Stimulated activated CD8-positive, alpha-beta memory T cell treated with anti-CD3 and anti-CD28 coated beads, Interleukin-15, amount 100 ng/mL, for 1 hour (primary cell): ENCODE measurements at places on chromosomes 7 and 10.

- DNase-seq: no peak
Measured at GRCh38 chr7:39574673-39575349, 8.6 kb downstream of the YAE1 start.

DNA sequence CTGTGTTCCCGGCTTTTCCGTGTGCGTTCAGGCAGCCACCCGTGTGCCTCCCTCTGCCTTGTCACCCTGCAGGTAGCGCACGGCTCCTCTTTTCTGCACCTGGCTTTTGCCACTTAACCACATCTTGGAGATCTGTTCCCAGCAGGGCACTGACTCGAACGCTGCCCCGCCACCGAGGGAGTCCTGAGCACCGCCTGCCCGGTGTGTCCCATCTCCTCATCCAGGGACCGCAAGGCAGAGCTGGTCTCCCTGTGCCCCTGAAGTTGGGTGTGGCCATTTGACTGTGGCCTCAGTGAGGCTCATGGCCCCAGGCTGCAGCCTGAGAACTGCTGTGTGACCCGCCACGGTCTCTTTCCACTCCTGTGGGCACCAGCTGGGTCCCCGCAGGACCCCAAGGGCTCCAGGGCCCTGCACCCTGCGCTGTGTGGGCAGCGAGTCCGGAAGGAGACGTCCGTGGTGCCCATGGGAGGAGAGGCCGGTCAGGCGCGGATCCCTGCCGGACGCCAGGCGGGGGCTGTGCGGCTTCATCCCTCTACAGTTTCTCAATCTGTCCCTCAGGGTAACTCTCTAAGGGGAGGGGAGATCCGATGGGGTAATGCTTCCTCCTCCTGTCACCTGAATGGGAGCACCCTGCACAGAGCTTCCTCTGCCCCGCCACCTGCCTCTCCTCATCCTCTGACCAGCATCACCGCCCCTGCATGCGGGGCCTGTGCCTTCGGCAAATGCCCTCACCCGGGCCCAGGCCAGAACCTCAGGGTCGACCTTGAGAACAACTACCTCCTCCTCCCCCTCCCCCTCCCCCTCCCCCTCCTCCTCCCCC, 1.8 kb upstream of the INTS1 start:
- DNase-seq: no peak

DNA sequence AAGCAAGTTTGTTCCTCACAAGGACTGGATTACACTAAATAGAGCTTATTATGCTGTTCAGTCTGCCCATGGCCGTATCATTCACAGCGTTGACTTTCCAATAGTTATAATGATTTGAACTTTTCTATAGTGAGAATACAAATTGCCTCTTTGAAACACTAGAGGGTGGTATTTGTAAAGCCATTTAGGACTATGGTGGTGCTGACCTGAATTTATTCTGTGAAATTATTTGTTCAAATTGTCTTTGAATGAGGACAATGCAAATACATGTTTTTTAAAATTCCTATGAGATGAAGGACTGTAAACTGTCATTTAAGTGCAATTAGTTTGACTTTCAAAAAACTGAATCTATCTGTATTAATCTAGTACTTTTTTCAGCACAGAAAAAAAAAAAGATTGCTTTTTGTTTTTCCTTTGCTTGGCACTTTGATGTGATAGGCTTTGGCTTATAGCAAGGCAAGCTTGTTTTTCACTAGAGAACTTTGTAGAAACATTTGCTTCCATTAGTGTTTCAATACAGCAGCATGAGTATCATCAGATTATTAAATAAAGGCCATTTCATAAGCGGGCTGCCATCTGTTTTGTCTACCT, 122.7 kb upstream of the TMEM229A start:
- no peak for DNase-seq

DNA sequence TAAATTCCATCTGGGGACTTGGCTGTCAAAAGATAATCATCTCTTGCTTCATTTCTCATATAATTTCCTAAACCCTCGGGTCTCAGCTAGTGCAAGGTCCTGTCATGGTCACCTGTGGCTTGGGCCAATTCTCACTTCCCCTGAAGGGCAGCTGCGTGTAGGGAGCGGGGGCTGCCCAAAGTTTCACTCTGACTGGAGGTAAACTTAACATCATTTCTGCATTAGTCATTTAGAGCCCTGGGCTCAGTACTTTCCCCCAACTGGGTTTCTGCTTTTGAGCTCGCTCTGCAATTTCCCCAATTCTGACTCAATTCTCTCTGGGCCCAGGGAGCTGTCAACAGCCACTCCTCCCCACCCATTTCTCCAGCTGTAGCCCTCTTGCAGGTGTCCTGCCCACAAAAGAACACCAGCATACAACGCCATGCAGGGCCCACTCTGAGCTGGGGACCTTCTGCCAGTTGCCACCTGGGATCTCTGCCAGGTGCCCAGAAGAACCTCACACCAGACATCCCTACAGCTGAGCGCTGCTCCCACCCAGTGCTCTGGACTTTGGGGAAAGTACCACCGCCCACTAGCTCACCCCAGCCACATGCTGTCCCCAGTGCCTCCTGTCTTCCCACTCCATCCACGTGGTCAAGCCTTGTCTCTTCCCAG, 37.9 kb downstream of the VOPP1 start:
- no peak for DNase-seq

GRCh38 chr10:103968441-103969391, 1.8 kb downstream of the SLK start:
- DNase-seq: no peak

- DNase-seq: no peak
Measured at GRCh38 chr10:60496181-60496580, 106.5 kb upstream of the ANK3 start.

DNA sequence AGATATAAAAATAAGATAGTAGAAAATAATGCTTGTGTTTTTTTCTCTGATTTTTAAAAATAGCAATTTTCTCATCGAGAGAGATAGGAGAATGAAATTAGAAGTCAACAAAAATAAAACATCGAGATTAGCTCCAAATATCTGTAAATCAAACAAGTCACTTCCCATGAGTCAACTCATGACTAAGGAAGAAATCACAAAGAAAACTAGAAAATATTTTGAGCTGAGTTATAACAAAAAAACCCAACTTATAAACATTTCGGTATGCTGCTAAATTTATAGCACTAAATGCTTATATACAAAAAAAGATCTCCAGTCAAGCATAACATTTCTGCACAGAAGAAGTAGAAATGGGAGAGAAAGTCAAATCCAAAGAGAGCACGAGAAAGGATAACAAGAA, 140.1 kb downstream of the ITGA8 start:
- DNase-seq: no peak

- no peak for DNase-seq
Measured at GRCh38 chr10:21020545-21020944, 123.4 kb upstream of the NEBL start.

DNA sequence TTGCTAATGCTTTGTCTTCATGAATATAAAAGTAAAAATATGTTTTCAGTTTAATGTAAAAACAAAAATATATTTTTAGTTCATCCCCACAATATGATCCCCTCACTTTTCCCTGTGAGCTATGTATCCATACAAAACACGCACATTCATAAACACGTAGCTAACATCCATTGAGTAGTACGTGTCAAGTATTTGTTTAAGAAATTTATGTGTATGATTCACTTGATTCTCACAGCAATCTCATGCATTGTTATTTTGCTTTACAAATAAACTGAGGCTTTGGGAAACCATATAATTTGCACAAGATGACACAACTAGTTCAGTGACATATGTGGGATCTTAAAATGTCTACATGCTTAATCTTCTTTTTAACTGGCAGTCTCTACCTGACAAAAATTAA, 329.6 kb upstream of the SEMA3C start:
- DNase-seq: no peak

DNA sequence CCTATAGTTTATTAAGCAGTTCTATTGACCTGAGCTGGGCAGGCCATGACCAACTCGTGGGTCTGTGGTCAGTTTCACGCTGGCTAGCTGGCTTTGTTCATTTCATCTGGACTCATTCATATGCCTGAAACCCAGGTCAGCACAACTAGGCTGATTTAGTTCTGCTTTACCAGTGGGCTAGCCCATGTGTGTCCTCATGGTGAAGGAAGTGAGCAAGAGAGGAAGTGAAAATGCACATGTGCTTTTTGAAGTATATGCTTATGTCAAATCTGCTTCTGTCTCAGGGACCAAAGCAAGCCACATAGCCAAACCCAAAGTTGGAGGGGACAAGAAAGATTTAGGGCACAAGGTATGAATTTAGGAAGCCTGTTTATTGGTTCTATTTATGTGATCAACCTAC, 154.5 kb downstream of the RNF133 start:
- DNase-seq: no peak

DNA sequence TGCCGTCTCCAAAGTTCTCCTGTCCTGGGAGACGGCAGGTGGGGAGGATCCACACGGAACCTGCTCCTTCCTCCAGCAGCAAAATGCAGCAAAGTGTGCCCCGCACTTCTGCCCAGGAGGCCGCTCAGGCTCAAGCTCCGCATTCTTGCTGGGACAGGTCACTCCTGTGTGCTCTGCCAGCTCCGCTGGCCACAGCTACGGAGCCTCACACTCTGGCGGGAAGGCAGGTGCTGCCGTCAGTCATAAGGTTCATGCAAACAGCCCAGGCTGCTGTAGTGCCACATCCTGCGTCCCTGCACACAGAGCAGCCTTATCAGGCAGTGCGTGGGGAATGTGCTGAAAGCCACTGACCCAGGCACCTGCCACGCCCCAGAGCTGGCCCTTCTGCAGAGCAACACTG, 22.4 kb downstream of the ADGRA1 start:
- no peak for DNase-seq

DNA sequence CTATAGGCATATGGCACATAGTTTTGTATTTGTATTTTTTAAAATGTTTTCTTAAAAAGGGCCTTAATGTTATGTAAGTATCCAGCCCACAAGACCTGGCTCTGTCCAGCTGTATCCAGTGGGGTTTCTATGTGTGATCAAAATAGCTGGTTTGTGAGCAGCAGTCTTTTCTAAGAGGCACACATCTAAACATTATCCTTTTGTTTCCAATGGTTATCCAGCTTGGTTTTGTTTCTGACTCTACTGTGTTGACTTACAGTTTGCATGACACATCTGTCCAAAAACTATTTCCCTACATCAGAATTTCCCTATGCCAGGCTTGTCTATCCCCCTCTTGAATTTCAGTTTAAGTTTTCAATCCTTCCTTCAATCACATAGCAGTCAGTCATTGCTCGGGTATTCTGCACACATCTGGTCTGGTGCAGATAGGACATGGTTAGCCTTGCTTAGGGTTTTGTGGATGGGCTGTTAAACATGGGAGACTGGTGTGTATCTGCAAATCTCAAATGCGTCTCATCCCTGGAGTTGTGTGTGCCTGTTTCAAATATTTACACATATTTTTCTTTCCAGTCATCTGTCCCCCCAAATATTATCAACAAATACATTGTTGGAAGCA, 104.2 kb downstream of the SAMD9 start:
- DNase-seq: no peak

GRCh38 chr10:86403183-86403797, 36.7 kb upstream of the GRID1 start:
- DNase-seq: no peak

DNA sequence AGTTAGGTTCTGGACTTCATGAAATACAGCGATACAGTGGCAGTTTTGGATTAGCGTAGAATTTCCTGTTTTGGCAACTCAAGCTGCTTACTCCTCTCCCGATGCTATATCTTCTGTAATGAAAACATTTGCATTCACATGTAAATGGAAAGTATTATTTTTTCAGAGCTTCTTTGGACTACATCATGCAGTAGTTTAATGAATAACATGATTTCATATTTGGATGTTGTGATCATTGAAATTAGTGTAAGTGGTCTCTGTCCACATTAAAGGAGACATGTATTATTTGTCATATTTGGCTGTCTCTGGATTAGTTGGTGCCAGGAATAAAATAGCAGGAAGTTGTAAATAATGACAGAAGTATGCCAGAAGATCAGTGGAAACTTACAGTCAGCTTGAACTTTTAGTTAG, 331.6 kb downstream of the GFRA1 start:
- no peak for DNase-seq

GRCh38 chr10:69600761-69601330, 27.6 kb upstream of the NEUROG3 start:
- no peak for DNase-seq

- no peak for DNase-seq
Measured at GRCh38 chr7:151461096-151461941, 21.4 kb upstream of the CRYGN start.

DNA sequence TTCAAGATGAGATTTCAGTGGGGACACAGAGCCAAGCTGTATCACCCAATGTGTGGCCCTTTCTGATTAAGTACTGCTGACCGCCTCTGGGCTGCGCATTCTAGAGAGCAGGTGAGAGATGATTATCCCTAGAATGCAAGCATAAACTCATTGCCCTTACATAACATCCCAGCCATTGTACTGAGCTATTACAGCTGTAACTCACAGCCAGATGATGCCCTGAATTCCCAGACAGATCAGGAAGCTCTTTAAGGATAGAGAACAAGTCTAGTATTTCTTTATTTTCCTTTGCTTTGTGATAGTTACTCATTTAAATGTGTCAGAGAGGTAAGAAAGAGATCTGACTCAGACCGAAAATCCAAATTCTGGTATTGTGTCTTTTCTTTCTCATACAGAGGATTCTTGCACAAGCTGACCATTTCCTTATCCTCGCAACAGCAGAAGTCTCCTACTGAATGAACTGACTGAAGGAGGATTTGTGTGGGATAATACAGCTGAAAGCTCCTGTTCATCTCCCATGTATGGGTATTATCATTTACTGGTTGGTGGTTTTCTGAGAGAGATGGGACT, 58.4 kb downstream of the ZNF22 start:
- no peak for DNase-seq

- DNase-seq: no peak
Measured at GRCh38 chr10:33498391-33498891, 164.0 kb upstream of the NRP1 start.

GRCh38 chr10:4391683-4392082, 434.3 kb upstream of the AKR1E2 start:
- DNase-seq: no peak

- DNase-seq: no peak
Measured at GRCh38 chr10:116952729-116953128, 52.3 kb downstream of the SHTN1 start.

GRCh38 chr7:43278088-43278644, 165.7 kb downstream of the HECW1 start:
- no peak for DNase-seq

- DNase-seq: no peak
Measured at GRCh38 chr10:104253106-104253505, 1.6 kb upstream of the GSTO1 start.

DNA sequence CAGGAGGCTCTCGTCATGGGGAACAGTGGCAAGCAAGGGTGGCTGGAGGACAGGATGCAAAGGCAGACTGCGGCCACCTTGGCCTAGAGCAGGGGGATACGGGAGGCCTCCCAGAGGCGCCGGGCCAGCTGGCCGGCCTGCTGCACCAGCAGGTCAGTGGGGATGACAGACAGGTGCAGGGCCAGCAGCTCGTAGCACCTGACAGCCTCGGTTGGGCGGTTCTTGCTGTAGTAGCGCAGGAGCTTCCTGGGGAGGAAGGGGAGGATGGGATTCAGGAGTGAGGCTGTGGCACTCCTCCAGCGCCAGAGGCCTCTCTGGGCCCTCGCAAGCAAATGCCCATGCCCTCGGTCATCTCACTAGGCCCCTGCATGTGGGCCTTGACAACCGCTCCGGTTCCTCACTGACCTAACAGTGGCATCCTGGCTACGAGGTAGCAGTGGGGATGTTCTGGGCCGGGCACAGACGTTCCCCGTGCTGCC, 2.5 kb upstream of the PYROXD2 start:
- no peak for DNase-seq

- DNase-seq: no peak
Measured at GRCh38 chr7:24905996-24906770, 73.8 kb downstream of the OSBPL3 start.
